ENCODE measurements at places on chromosomes 12 and 14.

DNA sequence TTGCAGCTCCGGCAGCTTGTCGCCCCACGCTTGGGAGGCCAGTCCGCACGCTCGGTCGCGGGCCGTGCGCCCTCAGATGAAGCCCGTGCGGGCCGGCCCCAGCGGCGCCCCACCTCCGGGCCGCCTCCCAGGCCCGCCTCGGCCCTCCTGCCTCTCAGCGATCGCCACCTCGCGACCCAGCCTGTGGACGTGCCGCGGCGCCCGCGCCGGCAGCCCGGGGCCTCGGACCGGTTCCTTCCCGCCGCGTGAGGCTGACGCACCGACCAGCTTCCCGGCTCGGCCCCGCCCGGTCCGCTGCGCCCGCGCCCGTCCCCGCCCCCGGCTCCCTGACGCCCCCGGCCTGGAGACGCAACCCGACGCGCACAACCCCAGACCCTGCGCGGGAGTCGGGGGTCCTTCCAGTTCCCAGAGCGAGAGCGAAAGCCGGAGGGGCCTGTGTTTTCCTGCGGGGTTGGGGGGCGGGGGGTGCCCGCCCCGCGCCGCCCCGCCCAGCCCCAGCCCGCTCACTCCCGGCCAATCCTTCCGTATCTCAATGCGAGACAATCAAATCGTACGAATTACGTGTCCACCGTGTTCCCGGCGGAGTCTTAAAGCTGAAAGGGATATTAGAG lies at the start of gene ERO1A:
ERO1A (minus strand) TSS at position 78 of the 611 bp plus-strand sequence; CDS start at position 1, 77 bp downstream.
- DNase-seq: peak; percentile 87

- DNase-seq: no peak
Observed at GRCh38 chr12:131499864-131500190, 211.1 kb upstream of the SFSWAP start.

GRCh38 chr14:94337274-94337673 lies 14.1 kb upstream of the SERPINA6 start:
- peak; percentile 53 for DNase-seq

GRCh38 chr14:74425525-74426201 lies 347 bp downstream of the SYNDIG1L start:
- peak; percentile 29 for DNase-seq

GRCh38 chr12:2640281-2640680 lies 154.5 kb upstream of the FKBP4 start:
- DNase-seq: no peak

- peak; percentile 38 for DNase-seq
Observed at GRCh38 chr14:69260190-69260860, 367 bp downstream of the GALNT16 start.

GRCh38 chr12:15823360-15824128 lies 34.4 kb upstream of the EPS8 start:
- DNase-seq: no peak

- no peak for DNase-seq
Observed at GRCh38 chr12:93569301-93569655, 3.2 kb upstream of the SOCS2 start.

DNA sequence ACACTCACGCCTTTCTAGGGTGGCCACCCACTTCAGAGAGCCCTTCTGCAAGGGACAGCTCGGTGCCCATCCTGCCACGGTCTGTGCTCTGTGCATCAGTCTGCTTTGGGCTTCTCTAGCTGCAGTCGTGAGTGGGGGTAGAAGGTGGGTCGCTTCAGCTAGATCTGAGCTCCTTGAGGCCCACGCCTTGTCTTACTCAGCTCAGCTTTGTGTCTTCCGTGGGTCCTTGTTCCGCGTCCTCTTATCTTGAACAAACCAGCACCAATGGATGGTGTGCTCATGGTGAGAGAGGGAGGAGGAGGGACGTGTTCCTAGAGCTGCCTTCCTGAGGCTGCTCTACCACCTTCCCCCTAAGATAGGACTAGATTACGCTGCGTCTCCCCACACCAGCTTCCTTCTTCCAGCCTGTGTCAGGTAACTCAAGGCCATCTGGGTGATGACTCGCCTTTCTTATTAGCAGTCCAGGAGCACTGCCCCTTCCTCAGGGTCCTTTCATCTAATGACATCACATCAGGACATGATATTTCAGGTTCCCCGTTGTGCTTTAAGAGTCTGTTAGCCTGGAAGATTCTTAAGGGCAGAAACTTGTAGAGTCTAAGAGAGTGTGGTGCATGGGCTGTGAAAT lies 118.8 kb downstream of the TSPAN9 start:
- no peak for DNase-seq

DNA sequence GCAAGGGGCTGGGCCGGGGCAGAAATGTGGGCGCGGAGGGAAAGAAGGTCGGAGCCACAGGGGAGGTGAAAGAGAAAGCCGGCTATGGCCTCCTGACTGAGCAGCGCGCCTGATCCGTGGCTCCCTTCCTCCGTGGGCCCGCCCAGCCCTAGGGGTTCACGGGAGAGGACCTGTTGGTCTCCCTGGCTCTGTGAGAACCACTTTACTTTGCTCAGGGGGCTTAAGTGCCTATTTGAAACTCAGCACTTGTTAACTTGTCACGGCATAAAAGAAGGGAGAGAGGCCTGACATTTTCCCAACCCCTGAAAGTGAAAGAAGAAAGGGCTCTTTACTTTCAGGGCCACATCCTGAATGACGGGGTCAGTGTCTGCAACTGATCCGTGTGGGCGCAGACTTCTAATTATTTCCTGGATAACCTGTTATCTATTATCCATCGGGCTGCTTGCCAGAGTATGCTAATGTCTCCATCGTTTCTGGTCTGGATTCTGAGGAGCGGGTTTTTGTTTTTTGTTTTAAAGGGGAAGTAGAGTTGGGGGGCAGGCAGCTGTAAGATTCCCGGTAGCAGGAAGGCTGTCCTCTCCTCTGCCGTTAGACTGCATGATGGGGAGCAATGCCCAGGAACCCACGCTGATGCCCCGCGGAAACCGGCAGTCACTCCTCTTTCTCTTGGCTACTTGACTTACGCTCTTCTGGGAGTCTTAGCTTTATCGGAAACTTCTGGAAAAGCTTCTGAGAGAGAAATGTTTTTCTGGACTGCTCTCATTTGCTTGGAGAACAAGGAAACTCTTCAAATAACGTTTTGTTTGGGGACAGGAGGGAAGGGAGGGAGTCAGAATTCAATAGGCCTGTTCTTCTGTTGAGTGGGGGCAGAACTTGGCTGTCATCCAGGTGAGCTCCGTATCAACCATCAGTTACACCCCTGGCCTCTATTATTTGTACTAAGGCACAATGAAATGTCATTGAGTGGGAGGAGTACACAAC lies 127.7 kb upstream of the MAX start:
- peak; percentile 54 for DNase-seq

GRCh38 chr12:88228720-88229119 lies 86.6 kb downstream of the TMTC3 start:
- DNase-seq: no peak

GRCh38 chr12:56317675-56318074 lies 1.9 kb upstream of the CNPY2 start:
- no peak for DNase-seq

DNA sequence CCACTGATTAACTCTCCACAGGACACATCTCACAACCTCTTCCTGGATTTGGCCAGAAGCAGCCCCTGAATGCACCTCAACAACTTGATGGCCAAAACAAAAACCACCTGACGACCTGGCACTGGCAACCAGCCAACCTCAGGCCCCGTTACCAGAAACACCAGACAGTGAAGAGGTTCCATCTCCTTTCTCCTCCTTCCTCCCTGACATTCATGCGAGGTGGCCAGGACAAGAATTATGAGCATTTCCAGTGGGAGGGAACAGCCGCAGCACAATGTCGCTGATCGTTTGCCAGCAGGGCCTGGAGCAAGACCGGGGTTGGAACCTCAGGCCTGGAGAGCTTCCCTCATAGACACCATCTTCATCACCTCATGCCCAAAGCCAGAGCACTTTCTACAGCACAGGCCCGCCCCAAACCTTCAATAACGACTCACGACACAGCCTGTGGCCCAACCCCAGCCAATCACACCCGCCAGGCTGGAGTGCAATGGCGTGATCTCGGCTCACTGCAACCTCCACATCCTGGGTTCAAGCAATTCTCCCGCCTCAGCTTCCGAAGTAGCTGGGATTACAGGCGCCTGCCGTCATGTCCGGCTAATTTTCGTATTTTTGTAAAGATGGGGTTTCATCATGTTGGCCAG lies 48.7 kb downstream of the CCDC88C start:
- DNase-seq: no peak

DNA sequence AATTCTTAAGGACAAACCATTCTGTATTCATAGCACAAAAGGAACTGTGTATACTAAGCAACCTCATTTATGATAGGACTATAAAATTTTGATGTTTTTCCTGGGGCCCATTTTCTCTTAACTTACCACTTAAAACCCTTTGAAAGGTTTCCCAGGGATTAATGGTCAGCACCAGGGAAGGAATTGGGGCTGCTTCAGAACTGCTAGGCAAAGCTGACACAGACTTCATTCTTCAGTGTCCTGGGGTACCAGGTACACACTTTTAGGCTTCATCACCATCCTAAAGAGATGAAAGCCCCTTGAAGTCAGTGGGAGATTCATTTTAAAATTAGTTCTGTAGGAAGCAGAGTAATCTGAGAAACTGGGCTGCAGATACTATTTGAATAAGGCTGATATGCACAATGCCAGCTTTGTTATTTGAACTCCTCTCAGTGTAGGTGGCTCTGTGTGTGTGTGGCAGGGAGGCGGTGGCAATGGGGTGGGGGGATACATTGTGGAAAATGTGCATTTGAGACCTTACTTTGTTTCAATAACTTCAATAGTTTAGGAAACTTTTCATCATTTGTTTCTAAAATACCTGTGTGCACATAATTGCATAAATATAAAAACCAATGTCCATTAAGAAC lies 329.3 kb upstream of the DCN start:
- no peak for DNase-seq

GRCh38 chr14:50821510-50822464 lies 9.2 kb downstream of the NIN start:
- no peak for DNase-seq

DNA sequence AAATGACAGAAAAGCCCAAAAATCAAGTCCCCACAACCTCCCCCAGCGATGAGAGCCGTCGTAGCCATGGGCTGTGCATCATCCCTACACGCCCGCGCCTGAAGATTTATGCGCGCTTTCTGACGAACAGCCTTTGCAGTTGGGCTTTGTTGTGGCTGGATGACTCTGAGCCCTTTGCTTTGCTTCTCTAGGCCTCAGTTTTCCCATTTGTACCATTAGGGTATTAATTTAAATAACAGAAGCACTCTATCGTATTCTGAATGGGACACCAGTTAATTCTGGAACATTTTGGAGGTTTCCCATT lies 24.2 kb downstream of the SFSWAP start:
- no peak for DNase-seq

GRCh38 chr14:75452900-75453816 lies 25.3 kb downstream of the JDP2 start:
- peak; percentile 99 for DNase-seq

GRCh38 chr14:74038020-74038859 lies 19.1 kb downstream of the BBOF1 start:
- DNase-seq: peak; percentile 64
